ENCODE measurements at places on chromosomes 16 and 17. TPM values are rescaled to one million over a fixed set of nuclear protein-coding genes. Genes with fewer than 3 reads are reported as not detected.

FBXW10 gene
- 0.75 TPM for polyA plus RNA-seq

NOS2 gene
- 2.5 TPM for polyA plus RNA-seq

SP6 gene
- 3.1 TPM for polyA plus RNA-seq

KRT33B gene
- polyA plus RNA-seq, result not detected

TOX3 gene
- 35.2 TPM for polyA plus RNA-seq

FDXR gene
- polyA plus RNA-seq, result 9.1 TPM

SLC4A1 gene
- 8.5 TPM for polyA plus RNA-seq

CLDN9 gene
- polyA plus RNA-seq, result 2.8 TPM

TBC1D3L gene
- polyA plus RNA-seq, result 22.4 TPM

MTMR4 gene
- 62.3 TPM for polyA plus RNA-seq

DPEP3 gene
- 0.17 TPM for polyA plus RNA-seq

KRTAP4-4 gene
- polyA plus RNA-seq, result not detected

KRTAP16-1 gene
- polyA plus RNA-seq, result not detected

NKD1 gene
- polyA plus RNA-seq, result 10.0 TPM

DBF4B gene
- polyA plus RNA-seq, result 18.5 TPM

SECTM1 gene
- polyA plus RNA-seq, result 1.7 TPM

MAF gene
- 47.3 TPM for polyA plus RNA-seq

TP53TG3C gene
- not detected for polyA plus RNA-seq

MMP15 gene
- 20.3 TPM for polyA plus RNA-seq
